Nephron progenitor cell (in vitro differentiated cells): ENCODE measurements at places on chromosomes 2 and 18.
A peak's percentile ranks its signal among the peaks of the same experiment; 100 is the strongest.

- peak overlapping the region; percentile 8 for H3K4me3 ChIP-seq
- DNase-seq = no peak
- H3K27ac ChIP-seq = peak overlapping the region; percentile 22
- no peaks in the 10 kb centered on the region for H3K27me3 ChIP-seq
- peaks cover 65% of the 10 kb centered on the region for H3K36me3 ChIP-seq
- peaks cover 70% of the 10 kb centered on the region for H3K4me1 ChIP-seq
Measured at GRCh38 chr2:7028846-7029245, 111.6 kb downstream of the RNF144A start.

- peaks cover 30% of the 10 kb centered on the region for H3K4me1 ChIP-seq
- H3K36me3 ChIP-seq = peaks cover 13% of the 10 kb centered on the region
- no peak overlapping the region for H3K4me3 ChIP-seq
- DNase-seq = peak; percentile 89
Measured at GRCh38 chr2:38115216-38116032, 39.5 kb upstream of the CYP1B1 start.

- H3K27ac ChIP-seq = no peak overlapping the region
- peaks cover 5% of the 10 kb centered on the region for H3K27me3 ChIP-seq
- H3K36me3 ChIP-seq = peaks cover 9% of the 10 kb centered on the region
- DNase-seq = no peak
Measured at GRCh38 chr2:26915316-26915715, 55.1 kb upstream of the MAPRE3 start.

DNA sequence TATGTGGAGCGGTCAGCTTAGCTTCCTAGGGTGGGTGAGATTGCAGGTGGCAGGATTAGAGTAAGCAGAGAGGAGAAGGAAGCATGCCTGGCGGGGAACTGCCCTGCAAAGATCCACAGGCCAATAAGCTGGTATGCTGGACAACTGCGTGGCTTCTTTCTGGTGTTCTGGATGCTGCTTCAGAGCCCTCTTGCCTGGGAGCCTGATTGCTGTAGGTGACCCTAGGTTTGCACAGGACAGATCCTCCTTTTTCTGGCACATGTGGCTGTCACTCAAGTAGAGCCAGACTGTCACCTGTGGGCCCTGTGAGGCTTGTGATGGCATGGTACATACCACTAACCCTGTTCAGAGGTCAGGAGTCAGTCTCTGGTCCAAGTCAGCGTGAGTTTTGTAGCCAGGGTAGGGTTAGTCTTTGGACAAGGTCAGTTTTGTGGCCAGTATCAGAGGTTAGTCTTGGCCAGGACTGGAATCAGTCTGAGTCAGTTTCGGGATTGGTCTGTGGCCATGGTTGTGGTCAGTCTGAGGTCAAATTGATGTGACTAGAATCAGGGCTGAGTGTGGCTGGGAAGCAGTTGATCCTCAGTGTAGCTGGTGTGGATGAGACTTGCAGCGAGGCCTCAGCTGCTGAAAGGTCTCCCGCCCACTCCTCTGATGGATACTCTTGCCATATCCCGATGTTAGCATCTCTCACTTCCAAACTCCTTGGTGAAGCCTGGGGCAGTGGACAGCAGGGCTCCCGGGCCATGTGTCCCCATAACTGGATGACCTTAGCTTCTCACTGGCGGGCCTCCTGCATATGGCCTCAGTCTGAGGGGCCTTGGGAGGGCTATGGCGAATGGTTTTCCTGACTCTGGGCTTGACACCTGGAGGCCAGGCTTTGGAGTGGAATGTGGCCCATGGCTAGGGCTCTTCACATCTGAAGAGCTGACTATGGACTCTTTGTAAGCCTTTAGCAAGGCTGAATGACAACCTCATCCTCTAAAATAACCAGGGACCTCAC is 260.5 kb downstream of the DYSF start:
- no peak overlapping the region for H3K4me3 ChIP-seq
- peaks cover 31% of the 10 kb centered on the region for H3K27me3 ChIP-seq
- no peak overlapping the region for H3K27ac ChIP-seq
- H3K4me1 ChIP-seq = peaks cover 7% of the 10 kb centered on the region
- no peak for DNase-seq

GRCh38 chr18:6566338-6566911 is 151.7 kb upstream of the L3MBTL4 start:
- H3K27me3 ChIP-seq = peaks cover 6% of the 10 kb centered on the region
- H3K36me3 ChIP-seq = no peaks in the 10 kb centered on the region
- H3K4me1 ChIP-seq = peaks cover 46% of the 10 kb centered on the region
- no peak overlapping the region for H3K4me3 ChIP-seq

GRCh38 chr2:190477661-190478454 is 56.7 kb downstream of the NEMP2 start:
- H3K27ac ChIP-seq = no peak overlapping the region
- H3K36me3 ChIP-seq = no peaks in the 10 kb centered on the region
- no peak for DNase-seq
- H3K4me3 ChIP-seq = no peak overlapping the region
- peaks cover 6% of the 10 kb centered on the region for H3K4me1 ChIP-seq

GRCh38 chr18:48739266-48740067 is 200.6 kb downstream of the CTIF start:
- H3K27ac ChIP-seq = peak overlapping the region; percentile 9
- DNase-seq = no peak
- H3K27me3 ChIP-seq = peaks cover 14% of the 10 kb centered on the region
- H3K36me3 ChIP-seq = no peaks in the 10 kb centered on the region

GRCh38 chr2:80517316-80517715 is 212.8 kb upstream of the LRRTM1 start:
- peaks cover 4% of the 10 kb centered on the region for H3K36me3 ChIP-seq
- H3K27ac ChIP-seq = peak overlapping the region; percentile 92
- DNase-seq = peak; percentile 44

GRCh38 chr2:100554798-100555407 is 7.9 kb upstream of the PDCL3 start:
- H3K4me1 ChIP-seq = no peaks in the 10 kb centered on the region
- H3K4me3 ChIP-seq = no peak overlapping the region
- DNase-seq = no peak
- H3K27me3 ChIP-seq = peaks cover 12% of the 10 kb centered on the region

DNA sequence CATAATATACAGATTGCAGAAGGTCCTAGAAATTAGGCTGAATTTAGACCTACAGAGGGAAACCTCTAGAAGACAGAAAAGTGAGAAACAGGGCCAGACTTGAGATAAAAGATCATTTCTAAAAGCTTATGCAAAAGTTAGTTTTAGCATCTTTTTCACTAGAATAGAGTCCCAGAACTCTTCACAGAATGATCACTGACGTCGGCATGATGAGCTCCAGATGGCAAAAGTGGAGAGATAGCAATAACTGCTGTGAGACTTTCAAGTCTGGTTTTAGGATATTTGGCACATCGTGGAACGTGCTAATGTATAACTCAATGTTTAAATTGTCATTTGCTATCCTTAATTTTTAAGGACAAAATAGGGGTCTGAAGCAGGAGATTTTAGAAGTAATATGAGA is 1050.7 kb upstream of the CELF4 start:
- H3K4me3 ChIP-seq = no peak overlapping the region
- no peaks in the 10 kb centered on the region for H3K36me3 ChIP-seq
- no peaks in the 10 kb centered on the region for H3K4me1 ChIP-seq
- H3K27ac ChIP-seq = no peak overlapping the region

GRCh38 chr2:175275539-175275938 is 94.0 kb upstream of the ATP5MC3 start:
- peaks cover 5% of the 10 kb centered on the region for H3K27me3 ChIP-seq
- H3K4me1 ChIP-seq = peaks cover 17% of the 10 kb centered on the region
- H3K4me3 ChIP-seq = no peak overlapping the region
- no peak for DNase-seq

DNA sequence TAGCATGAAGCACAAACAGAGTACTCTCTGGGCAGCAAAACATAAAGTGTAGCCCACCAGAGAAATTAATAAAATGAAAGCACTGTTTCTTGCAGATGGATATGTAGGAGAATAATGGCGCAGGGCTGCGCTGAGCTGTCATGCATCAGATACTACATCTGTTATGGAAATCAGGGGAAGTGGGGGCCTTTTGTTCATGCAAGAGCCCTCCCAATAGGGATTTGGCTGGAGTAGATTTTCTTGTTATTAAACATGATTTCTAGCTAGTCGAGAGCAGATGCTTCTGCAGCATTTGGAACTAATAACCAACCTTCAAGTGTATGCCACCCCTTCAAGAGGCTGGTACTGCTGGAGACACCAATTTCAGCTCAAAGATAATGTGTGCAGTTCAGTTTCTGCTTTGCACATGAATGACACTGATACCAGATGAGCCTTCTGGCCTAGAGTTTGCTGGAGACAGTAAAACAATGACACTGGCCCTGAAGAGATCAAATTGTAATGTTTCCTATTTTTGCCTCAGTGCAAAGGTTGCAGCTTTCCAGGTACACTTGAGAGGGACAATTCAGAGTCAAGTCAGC is 58.0 kb downstream of the RND3 start:
- no peak for DNase-seq
- H3K36me3 ChIP-seq = no peaks in the 10 kb centered on the region
- peaks cover 36% of the 10 kb centered on the region for H3K4me1 ChIP-seq
- H3K27ac ChIP-seq = no peak overlapping the region

DNA sequence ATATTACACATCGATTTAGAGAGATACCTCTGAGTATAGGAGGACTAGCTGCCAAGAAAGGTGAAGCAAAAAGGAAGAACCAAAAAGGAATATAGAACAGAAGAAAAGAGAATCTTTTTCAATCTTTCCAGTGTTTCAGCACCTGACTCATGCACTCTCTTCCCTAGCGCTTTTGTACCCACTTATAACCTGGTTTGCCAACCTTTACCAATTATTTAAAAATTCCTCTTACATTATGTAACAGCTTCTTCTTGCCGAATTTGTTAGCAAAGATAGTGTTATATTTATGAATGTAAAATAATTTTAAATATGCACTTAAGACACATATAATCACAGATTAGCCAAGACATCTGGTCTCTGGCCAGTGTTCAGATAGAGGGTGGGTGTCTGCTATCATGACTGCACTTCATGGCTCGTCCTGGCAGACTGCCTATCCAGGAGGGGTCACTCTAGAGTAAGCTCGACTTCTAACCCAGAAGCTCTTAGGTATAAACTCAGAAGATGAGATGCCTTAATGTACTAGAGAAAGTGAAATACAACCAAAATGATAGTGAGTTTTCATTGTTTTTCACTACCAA is 122.9 kb downstream of the ATAD2B start:
- no peak overlapping the region for H3K4me3 ChIP-seq
- no peak for DNase-seq
- peak overlapping the region; percentile 44 for H3K27ac ChIP-seq
- H3K36me3 ChIP-seq = peaks cover 19% of the 10 kb centered on the region
- H3K4me1 ChIP-seq = peaks cover 5% of the 10 kb centered on the region

DNA sequence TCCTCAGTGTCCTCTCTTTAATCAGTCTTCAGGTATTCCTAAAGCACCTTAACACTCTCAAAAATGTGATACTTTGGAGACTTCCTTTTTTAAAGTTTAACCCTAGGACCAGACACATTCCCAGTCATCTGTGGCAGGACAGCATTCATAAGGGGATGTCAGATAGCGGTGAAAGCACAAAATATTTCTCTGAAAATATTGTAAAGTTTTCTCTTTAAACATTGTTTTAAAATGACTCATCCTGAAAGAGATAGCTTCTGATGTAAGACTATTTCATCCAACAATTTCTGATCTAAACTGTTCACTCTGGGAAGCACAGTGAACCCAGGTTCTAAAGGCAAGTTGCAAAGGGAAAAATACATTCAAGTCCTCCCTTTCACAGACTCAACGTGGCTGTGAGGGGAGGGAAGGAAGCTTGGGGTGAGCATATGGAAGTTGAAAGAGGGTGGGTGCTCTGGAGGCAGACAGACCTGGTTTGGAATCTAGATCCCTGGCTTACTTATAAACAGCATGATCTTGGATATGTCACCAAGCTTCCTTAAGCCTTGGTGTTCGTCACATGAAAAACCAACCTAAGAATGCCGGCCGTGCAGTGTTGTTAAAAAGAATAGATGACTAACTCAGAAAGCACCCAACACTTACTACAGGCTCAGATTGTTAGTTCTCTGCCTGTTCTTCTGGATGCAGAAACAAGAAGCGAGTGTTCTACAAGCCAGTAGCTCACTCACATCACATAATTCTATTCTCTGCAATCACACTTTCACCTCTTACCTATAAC is 12.1 kb downstream of the GALNT14 start:
- no peak overlapping the region for H3K4me3 ChIP-seq
- no peaks in the 10 kb centered on the region for H3K36me3 ChIP-seq
- H3K4me1 ChIP-seq = peaks cover 16% of the 10 kb centered on the region
- no peaks in the 10 kb centered on the region for H3K27me3 ChIP-seq
- DNase-seq = no peak

DNA sequence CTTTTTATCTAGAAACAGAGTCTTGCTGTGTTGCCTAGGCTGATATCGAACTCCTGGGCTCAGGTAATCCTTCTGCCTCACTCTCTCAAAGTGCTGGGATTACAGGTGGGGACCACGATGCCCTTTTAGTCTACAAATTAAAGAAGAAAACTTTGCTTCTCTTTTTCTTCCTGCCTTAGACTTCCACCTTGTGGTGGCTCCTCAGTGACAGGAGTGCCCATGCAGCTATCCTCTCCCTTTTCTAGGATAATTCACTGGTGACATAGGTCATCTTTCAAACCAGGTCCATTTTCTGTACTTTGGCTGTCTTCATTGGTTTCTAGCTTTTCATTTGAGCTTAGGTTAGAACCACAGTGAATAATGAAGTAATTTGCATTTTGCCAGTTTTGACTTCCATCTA is 13.6 kb downstream of the DCAF17 start:
- H3K27me3 ChIP-seq = no peaks in the 10 kb centered on the region
- H3K36me3 ChIP-seq = peaks cover 69% of the 10 kb centered on the region
- no peaks in the 10 kb centered on the region for H3K4me1 ChIP-seq
- H3K4me3 ChIP-seq = no peak overlapping the region
- no peak for DNase-seq

DNA sequence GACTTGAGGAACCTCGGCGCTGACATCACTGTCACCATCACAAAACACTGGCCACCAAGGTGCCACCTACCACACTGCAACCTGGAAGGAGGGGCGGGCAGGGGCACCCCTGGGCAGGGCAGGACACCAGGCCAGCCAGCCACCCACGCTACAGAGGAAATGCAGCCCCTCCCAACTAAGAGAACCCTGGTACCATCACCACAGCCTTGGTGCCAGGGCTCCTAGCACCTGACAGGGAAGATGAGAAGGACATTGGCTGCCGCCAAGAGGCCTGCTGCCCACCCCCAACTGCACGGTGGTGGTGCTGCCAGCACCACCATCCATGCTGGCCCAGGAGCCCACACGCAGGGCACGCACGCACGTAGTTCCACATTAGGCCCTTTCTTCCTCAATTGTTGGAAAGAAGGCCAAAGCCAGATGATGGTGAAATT is 88.7 kb downstream of the HDAC4 start:
- no peak overlapping the region for H3K4me3 ChIP-seq
- peaks cover 62% of the 10 kb centered on the region for H3K4me1 ChIP-seq
- peaks cover 39% of the 10 kb centered on the region for H3K36me3 ChIP-seq
- H3K27ac ChIP-seq = peak overlapping the region; percentile 89
- DNase-seq = no peak

- no peaks in the 10 kb centered on the region for H3K27me3 ChIP-seq
- no peak overlapping the region for H3K4me3 ChIP-seq
- DNase-seq = no peak
Measured at GRCh38 chr2:105373344-105373781, 25.5 kb downstream of the FHL2 start.

- H3K36me3 ChIP-seq = no peaks in the 10 kb centered on the region
- peaks cover 48% of the 10 kb centered on the region for H3K4me1 ChIP-seq
- peaks cover 37% of the 10 kb centered on the region for H3K27me3 ChIP-seq
- no peak overlapping the region for H3K4me3 ChIP-seq
- DNase-seq = no peak
Measured at GRCh38 chr18:46675112-46675511, 18.1 kb upstream of the LOXHD1 start.
